ENCODE measurements at places on chromosomes 3 and 15.
A peak's percentile ranks its signal among the peaks of the same experiment; 100 is the strongest.

DNA sequence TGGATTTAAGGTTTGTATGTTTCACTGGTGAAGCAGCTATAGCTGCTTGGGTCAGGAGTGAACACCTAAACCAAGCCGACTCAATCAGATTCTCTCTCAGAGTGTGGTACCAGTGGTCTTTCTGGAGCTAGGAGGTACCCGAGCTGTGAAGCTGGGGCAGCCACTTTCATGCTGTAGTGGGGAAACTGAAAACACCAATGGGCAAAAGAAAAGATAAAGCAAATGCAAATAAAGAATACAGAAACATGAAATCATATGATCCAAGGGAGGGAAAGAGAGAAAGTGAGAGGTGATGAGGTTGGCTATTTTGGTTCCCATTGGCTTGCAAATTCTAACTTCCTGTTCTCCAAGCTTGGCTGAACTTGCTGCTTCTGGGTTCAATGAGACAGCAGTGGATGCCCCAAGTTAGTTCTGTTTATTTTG is 212.3 kb upstream of the CFAP20DC start:
- DNase-seq, result no peak

DNA sequence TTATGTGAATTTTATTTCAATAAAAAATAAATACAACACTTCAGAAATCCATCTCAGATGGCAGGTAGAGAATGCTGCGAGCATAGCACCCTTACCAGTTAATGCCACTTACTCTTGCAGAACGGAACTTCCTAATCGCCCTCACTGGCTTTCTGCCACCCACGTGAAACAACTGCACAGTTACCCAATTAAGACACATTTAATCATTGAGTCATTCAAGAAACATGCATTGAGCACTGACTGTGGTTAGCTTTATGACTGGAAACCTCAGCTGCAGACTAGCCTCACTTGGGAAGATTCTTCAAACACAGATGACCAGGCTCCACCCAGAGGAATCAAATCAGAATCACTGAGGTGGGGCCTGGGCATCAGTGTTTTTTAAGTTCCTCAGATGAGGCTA is 5.6 kb upstream of the MFGE8 start:
- peak; percentile 99 for DNase-seq

- peak; percentile 25 for DNase-seq
Observed at GRCh38 chr3:149009732-149010131, 18.4 kb downstream of the GYG1 start.

DNA sequence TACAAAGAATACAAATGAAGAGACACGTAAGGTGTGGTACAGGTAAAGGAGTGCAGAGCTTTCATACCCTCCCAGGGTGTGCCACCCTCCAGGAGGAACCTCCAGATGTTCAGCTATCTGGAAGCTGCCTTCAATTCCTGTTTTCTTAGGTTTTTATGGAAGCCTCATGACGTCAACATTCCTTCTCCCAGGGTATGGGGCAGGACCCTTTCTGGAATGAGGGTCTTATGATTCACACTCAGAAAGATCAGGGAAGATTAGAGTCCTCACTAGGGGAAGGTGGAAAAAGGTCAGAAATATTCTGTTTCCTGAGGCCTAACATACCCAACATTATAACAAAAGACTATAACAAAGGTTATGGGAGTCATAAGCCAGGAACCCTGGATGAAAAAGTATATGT is 99.8 kb upstream of the PLCL2 start:
- DNase-seq, result no peak

GRCh38 chr15:96276438-96277210 is 53.9 kb upstream of the NR2F2 start:
- DNase-seq, result peak; percentile 88

DNA sequence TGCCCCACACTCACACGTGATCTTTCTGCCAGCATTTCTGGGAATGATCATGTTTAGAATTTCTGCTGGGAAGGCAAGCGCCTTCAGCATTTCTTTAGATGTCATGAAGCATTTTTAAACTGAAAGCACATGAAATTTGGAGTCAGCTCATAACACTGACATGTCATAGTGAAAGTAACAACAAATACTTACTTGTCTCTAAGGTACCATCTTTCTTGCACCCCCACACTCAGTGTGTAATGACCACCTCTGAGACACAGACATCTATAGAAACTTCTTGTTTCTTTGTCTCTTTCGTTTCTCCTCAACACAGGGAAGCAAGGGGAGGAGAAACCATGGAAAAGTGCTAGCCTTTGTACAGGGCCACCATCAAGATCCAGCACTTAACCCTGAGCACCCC is 171.7 kb downstream of the RORA start:
- DNase-seq, result no peak

- DNase-seq, result no peak
Observed at GRCh38 chr3:184350618-184351017, 10.8 kb downstream of the CLCN2 start.
